ENCODE measurements at places on chromosomes 1 and 21. TPM values are rescaled to one million over a fixed set of nuclear protein-coding genes. Genes with fewer than 3 reads are reported as not detected.

Gene SDC3
- total RNA-seq: 11.8 TPM

Gene ITLN2
- total RNA-seq: 0.18 TPM

Gene NECTIN4
- 0.19 TPM for total RNA-seq

Gene BSND
- not detected for total RNA-seq

Gene FTCD
- total RNA-seq: 0.18 TPM

Gene CD1C
- not detected for total RNA-seq

Gene HLX
- total RNA-seq: 13.8 TPM

Gene LCE3E
- not detected for total RNA-seq

Gene RNU1-2
- 5,329 TPM for total RNA-seq

Gene PLPPR5
- not detected for total RNA-seq

Gene TSPEAR
- total RNA-seq: not detected

Gene UBASH3A
- not detected for total RNA-seq

Gene S100B
- not detected for total RNA-seq

Gene CYYR1
- total RNA-seq: 5.1 TPM

Gene PLA2G2E
- total RNA-seq: not detected

Gene E2F2
- 0.81 TPM for total RNA-seq

Gene S100A2
- total RNA-seq: 1.9 TPM

Gene SPRR2B
- total RNA-seq: not detected

Gene ZNF695
- 2.0 TPM for total RNA-seq

Gene PRRX1
- 3.6 TPM for total RNA-seq

Gene FCAMR
- not detected for total RNA-seq

Gene U2AF1
- 25.1 TPM for total RNA-seq

Gene XCL2
- not detected for total RNA-seq

Gene KMO
- total RNA-seq: under 0.01 TPM

Gene CATSPERE
- total RNA-seq: 0.28 TPM

Gene CR1L
- total RNA-seq: not detected

Gene COL24A1
- total RNA-seq: 0.09 TPM

Gene TFAP2E
- not detected for total RNA-seq

Gene PLEKHG5
- 40.2 TPM for total RNA-seq

Gene KRTAP7-1
- total RNA-seq: not detected

Gene SPRR2G
- total RNA-seq: not detected

Gene OPRD1
- not detected for total RNA-seq

Gene GUCA2B
- not detected for total RNA-seq

Gene PDC
- not detected for total RNA-seq

Gene KRTAP10-3
- total RNA-seq: not detected

Gene CTSS
- total RNA-seq: 12.9 TPM

Gene NUP210L
- total RNA-seq: 0.09 TPM

Gene AMY1A
- total RNA-seq: not detected

Gene FCRL1
- not detected for total RNA-seq

Gene SUSD4
- under 0.01 TPM for total RNA-seq

Gene FAAP20
- 8.1 TPM for total RNA-seq

Gene ELF3
- 0.09 TPM for total RNA-seq

Gene RBM11
- not detected for total RNA-seq

Gene GBP5
- 0.09 TPM for total RNA-seq

Gene COG2
- 22.7 TPM for total RNA-seq

Gene SMCP
- not detected for total RNA-seq

Gene GLUL
- 245 TPM for total RNA-seq

Gene MCOLN2
- total RNA-seq: not detected

Gene CD53
- not detected for total RNA-seq

Gene ZNF648
- not detected for total RNA-seq

Gene KCND3
- not detected for total RNA-seq

Gene BATF3
- 0.81 TPM for total RNA-seq

Gene ANXA9
- total RNA-seq: not detected

Gene AJAP1
- total RNA-seq: not detected

Gene FASLG
- not detected for total RNA-seq

Gene PEAR1
- total RNA-seq: 23.2 TPM

Gene KIF26B
- 0.09 TPM for total RNA-seq

Gene AADACL3
- total RNA-seq: not detected

Gene ZMYND12
- 0.27 TPM for total RNA-seq

Gene DDR2
- total RNA-seq: 12.3 TPM

All from endothelial cell of coronary artery (primary cell).